ENCODE measurements at places on chromosomes 2 and 18.
A peak's percentile ranks its signal among the peaks of the same experiment; 100 is the strongest.

DNA sequence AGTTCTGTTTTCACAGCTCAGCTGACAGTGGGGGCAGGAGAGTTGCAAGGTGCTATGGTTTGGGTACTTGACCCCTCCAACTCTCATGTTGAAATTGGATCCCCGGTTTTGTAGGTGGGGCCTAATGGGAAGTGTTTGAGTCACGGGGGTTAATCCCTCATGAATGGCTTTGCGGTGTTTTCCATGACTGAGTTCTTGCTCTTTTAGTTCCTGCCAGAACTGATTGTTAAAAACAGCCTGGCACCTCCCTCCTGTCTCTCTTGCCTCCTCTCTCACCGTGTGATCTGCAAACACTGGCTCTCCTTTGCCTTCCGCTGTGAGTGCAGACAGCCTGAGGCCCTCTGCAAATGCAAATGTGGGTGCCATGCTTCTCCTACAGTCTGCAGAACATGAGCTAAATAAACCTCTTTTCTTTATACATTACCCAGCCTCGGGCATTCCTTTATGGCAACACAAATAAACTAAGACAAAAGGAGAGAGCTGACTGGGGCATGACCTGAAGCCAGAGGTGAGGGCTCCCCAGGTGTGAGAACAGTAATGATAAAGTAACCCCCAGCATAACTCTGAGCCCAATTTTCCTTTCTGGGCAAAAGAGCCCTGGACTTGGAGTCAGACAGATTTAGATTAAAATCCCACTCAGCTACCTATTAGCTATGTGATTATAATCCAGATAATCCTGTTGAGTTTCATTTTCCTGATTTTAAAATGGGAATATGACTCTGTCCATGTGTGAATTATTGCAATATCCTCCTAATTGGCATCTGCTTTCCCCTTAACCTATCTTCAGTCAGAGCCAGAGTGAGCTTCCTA, 64.9 kb upstream of the CAPN13 start:
- DNase-seq = peak; percentile 12

DNA sequence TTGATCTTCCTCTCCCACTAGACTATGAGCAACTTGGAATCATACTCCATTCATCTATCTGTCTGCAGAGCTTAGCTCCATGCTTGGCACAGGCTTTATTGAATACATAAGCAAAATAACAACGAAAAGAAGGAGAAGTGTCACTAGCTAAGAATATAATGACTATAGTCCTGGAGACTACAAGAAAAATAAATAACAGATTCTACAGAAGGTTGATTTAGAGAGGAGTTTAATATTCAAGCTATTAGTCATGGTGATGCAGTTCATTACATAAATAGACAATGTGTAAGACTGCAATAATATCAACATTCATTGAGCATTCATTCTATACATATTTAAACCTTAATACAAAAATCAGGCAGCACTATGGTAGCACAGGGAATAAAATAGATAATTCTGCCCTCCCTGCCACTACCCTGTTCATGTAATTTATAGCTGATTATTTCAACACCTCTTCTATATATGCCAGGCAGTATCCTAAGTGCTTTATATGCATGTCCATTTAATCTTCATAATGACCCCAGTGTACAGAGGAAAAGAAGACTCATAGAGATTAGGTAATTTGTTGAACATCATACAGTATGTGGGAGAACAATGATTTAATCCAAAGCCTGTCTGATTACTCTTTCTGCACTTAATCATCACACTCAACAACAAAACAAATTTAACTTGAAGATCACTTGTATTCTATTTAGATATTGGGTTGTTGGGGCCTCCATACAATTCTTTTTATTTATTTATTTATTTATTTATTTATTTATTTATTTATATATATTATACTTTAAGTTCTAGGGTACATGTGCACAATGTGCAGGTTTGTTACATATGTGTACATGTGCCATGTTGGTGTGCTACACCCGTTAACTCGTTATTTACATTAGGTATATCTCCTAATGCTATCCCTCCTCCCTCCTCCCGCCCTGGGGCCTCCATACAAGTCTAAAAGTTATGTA, 165.3 kb downstream of the RNF152 start:
- DNase-seq = no peak

GRCh38 chr2:212505586-212505985, 33.0 kb downstream of the ERBB4 start:
- DNase-seq = no peak

GRCh38 chr18:77512152-77512551, 262.5 kb downstream of the GALR1 start:
- no peak for DNase-seq

- DNase-seq = no peak
Measured at GRCh38 chr2:135985826-135986393, 484 bp upstream of the DARS1 start.

- DNase-seq = no peak
Measured at GRCh38 chr18:67411116-67411515, 105.4 kb downstream of the DSEL start.

DNA sequence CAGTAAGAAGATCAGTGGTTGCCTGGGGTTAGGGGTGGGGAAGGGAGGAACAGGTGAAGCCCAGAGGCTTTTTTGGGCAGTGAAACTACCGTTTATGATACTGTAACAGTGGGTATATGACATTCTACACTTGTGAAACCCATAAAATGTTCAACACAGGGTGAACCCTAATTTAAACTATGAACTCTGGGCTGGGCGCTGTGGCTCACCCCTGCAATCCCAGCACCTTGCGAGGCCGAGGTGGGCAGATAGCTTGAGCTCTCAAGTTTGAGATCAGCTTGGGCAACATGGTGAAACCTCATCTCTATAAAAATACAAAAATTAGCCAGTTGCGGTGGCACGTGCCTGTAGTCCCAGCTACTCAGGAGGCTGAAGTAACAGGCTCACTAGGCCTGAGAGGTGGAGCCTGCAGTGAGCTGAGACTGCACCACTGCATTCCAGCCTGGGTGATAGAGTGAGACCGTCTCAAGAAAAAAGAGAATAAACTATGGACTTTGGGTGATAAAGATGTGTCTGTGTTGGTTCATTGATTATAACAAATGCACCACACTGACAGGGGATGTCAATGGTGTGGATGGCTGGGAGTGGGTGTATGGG, 17.6 kb upstream of the USP14 start:
- no peak for DNase-seq

DNA sequence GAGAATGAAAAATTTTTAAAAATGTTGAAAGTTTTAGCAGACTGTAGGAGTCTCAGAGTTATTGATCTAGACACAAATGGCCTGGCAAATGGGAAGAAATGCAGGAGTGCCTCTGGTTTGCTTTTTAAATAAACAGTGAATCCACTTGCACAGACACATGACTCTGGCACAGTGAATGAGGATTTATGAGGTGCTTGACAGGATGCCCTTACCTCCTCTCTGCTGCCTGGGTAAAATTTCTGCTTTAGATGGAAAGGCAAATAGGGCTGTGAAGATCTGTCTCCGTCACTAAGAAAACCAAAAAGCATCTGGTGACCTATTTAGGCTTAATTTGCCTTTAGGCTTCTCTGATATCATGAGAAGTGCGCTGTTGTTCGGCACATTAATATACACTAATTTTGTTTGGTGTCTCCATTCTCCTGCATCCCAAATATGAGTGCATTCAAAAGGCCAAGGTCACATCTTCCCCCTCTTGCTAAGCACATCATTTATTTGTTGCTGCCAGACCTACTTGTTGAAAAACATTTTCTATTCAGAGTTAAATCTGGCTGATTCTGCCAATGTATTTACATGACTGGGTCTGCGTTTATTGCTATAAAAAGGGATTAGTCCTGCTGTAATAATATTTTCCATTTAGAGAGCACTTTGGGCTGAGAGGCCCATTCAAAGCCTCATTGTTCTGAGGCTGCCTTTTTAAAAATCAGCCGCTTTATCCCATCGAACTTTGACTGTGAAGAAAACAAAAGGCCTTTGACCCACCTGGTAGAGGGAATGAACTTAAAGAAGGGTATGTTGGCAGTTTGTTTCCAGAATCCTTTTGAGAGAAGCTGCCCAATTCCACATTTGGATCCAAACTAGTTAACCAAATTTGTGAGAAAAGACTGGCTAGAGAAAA, 94.9 kb downstream of the RNF152 start:
- peak; percentile 76 for DNase-seq

- DNase-seq = no peak
Measured at GRCh38 chr2:43453179-43454170, 142.4 kb downstream of the THADA start.

GRCh38 chr2:103361712-103362111, 599.9 kb downstream of the TMEM182 start:
- DNase-seq = no peak

DNA sequence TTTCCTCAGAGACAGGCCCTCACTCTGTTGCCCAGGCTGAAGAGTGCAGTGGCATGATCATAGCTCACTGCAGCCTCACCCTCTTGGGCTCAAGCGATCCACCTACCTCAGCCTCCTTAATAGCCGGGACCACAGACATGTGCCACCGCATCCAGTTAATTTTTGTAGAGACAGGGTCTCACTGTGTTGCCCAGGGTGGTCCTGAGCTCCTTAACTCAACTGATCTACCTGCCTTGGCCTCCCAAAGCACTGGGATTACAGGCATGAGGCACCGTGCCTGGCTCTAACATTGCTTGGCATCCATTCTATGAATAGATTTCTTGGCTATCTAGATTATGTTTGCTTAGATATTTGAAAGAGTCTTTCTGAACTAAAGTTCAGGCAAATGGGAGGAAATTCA, 21.6 kb downstream of the R3HDM1 start:
- no peak for DNase-seq
